ENCODE measurements at places on chromosomes 1 and 21. TPM values are rescaled to one million over a fixed set of nuclear protein-coding genes. Genes with fewer than 3 reads are reported as not detected.

ASPM gene
- total RNA-seq = 18.2 TPM

KIF14 gene
- 13.5 TPM for total RNA-seq

SPRR5 gene
- total RNA-seq = not detected

TMEM269 gene
- 0.04 TPM for total RNA-seq

SLC45A3 gene
- 7.1 TPM for total RNA-seq

ADAM30 gene
- total RNA-seq = not detected

VSIG8 gene
- total RNA-seq = not detected

TMEM52 gene
- total RNA-seq = 0.29 TPM

SOAT1 gene
- 20.9 TPM for total RNA-seq

SLC5A9 gene
- not detected for total RNA-seq

FALEC gene
- not detected for total RNA-seq
